BE2C (cell line): ENCODE measurements at places on chromosomes 1 and 21.

DNA sequence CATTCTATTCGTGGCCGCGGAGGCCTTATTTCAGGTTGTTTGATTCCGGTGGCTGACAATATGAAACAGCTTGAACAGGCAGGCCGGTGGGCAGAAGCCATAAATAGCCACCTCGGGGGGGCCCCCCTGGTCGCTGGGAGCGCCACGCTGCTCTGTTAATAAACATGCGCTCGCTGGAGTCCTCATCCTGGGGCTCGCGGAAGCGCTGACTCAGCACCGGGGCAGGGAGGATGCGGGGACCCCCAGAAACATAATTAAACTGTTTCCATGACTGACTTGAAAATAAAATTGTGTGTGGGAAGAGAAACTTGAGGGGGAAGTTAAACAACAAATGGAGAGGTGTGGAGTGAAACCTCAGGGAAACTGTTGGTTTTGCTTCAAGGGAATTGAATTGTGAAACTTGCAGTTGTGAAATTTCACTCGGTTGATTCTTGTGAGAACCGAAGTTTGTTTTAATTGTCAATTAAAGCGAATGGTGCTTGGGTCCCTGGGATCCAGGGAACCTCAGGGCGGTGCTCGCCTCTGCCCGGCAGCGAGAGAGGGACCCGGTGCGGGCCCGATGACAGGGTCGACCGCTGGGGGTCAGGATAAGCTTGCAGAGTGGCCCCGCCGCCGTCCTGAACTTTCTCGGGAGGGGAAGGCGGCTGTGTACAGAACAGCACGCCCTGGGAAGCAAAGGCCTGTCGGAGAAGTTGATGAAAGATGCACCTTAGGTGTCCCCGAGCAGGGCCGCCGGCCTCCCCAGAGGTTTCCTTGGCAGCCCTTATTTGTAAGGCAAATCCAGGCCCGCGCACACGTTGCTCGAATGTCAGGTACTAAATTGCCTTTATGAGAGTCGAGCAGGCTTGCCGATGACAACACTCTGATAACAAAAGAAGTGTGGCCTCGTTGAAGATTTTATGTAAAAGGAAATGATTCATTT lies 176.9 kb upstream of the LMO4 start:
- no peak for DNase-seq

- DNase-seq, result no peak
Observed at GRCh38 chr1:17128361-17128760, 9.1 kb upstream of the PADI2 start.

DNA sequence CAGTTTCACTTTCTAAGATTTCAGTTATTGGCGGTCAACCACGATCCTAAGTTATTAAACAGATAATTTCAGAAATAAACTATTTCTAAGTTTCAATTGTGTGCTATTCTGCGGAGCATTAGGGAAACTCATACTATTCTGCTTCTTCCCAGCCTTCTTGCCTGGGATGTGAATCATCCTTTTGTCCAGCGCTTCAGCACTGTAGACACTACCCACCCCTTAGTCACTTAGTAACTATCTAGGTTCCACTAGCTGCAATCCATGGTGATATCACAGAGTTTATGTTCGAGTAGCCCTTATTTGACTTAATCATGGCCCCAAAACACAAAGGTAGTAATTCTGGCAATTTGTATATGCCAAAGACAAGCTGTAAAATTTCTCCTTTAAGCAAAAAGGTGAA lies 279.9 kb upstream of the ADAMTS5 start:
- DNase-seq, result no peak

GRCh38 chr1:169782596-169782995 lies 12.1 kb downstream of the METTL18 start:
- DNase-seq, result no peak

DNA sequence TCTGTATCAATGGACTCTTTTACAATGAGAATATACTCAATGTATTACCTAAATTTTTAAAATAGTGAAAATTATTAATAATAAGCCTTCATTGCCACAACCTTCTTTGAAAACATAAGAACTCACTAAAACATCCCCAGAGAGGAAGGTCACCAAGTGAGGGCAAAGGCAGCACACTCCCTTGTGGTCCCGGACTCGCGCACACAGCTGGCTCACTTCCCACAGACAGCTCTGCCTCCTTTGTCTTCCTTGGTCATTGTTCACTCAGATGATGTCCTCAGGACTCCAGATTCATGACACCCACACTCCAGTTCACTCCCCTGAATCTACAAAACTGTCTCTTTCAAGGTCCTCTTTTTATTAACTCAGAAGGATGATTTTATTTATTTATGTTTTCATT lies 19.2 kb upstream of the UBR4 start:
- DNase-seq, result no peak

DNA sequence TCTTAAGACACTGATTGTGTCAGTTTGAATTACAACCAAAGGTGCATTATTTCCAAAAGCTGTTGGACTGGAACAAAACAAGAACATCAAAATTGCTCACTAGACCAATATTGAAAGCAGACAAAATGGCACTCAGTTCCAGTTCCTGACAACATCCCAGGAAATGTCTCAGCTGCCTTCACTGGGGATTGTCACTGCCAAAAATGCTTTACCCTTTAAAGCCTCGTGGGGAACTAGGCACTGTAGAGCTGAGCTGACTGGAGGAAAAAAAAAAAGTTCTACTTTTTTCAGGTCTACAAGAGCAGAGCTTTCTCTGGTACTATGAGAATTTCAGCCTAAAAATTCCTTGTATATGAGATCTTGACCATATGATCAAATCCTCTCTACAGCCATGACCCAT lies 21.9 kb downstream of the GPR52 start:
- DNase-seq, result no peak

DNA sequence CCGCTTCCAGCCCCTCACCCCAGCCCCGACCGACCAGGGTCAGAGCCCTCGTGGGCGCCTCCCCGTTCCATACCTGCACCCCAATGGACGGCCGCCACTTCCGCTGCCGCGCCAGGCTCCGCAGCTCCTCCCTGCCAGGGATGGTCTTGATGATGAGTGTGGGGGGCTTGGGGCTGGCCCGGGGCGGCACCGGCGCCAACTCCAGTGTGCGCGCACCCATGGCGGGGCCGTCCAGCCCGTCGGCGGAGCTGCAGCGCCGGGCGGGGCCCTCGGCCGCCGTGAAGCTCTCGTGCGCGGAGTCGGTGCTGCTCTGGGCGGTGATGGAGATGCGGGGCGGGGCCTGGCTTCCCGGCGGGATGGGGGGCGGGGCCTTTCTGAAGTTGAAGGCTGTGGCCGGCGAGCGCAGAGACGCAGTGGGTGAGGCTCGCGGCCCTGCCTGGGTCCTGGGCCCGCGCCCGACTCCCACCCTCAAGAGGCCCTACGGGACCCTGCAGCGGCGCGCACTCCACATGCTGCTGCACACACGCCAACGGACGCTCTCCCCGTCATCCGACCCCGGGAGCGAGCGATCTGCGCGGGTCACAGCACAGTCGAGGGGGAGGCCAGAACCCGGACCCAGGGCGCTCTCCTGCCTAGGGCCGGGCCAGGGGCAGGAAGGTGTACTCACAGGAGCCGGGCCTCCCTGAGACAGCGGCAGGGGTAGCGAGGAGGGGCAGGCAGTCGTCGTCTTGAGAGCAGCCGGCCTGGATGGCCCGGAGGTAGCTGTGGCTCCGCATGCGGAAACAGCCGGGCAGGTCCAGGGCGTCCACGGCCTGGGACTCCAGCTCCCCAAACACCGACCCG lies 26.1 kb upstream of the SMIM12 start:
- DNase-seq, result no peak

GRCh38 chr1:19657511-19657910 lies 7.2 kb upstream of the HTR6 start:
- DNase-seq, result no peak

GRCh38 chr1:66526036-66526435 lies 7.9 kb upstream of the SGIP1 start:
- DNase-seq, result no peak
